ENCODE measurements at places on chromosomes 11 and 22.

- DNase-seq, result no peak
Observed at GRCh38 chr11:16784666-16785065, 46.2 kb downstream of the C11orf58 start.

DNA sequence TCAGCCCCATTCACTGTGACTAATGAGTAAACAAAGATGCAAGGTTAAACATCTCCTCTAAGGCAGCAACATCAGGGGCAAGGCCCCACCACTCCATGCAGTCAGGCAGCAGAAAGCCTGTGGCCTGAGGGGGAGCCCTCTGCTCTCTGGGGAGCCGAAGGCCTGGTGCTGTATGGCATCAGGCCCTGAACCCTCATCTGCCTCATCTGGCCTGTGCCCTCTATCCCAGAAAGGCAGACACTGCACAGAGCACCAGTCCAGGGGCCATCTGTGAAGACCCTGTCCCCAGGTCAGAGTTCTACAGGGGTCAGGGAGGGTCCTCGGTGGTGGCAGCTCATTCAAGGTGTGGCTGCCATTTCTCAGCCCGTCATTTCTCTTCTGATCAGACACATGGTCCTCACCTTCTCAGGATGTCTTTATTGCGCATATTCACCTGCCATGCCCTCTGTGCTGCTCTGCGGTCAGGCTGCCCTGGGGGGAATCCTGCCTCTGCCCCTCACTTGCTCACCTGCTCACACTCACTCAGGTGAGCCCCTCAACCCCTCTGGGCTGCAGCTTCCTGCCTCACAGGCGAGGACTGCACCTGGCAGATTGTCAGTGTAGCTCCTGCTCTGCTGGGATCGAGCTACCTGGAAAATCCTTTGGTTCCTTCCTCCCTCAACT, 103.1 kb upstream of the PITPNB start:
- no peak for DNase-seq

- no peak for DNase-seq
Observed at GRCh38 chr11:61106296-61106695, 4.0 kb downstream of the CD5 start.

GRCh38 chr22:32018056-32018455, 25.0 kb upstream of the SLC5A1 start:
- DNase-seq, result no peak

DNA sequence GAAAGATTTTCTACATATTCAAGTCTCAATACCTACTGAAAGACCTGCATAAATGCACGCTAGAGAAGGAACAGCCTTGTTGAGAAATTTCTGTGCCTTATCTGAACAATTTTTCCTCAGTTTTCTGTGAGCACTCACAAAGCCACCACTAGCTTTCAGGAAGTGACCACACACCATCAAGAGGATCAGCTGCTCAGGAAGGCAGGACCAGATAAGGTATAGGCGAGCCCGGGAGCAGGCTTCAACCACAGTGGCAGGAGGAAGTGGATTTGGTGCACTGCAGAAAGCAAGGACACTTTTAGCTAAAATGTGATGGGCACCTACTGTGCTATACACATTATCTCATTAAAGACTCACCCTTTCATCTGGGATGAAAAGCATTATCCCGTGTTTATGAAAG, 220.8 kb downstream of the RAB38 start:
- DNase-seq, result no peak

DNA sequence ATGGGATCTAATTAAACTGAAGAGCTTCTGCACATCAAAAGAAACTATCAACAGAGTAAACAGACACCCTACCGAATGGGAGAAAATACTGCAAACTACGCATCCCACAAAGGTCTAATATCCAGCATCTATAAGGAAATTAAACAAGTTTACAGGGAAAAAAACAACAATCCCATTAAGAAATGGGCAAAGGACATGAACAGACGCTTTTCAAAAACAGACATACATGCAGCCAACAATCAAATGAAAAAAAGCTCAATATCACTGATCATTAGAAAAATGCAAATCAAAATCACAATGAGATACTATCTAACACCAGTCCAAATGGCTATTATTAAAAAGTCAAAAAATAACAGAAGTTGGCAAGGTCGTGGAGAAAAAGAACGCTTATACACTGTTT, 117.5 kb downstream of the FCHSD2 start:
- no peak for DNase-seq

GRCh38 chr11:7353100-7353499, 101.4 kb downstream of the SYT9 start:
- DNase-seq, result no peak

GRCh38 chr22:33381531-33382406, 323.6 kb upstream of the SYN3 start:
- no peak for DNase-seq

- DNase-seq, result no peak
Observed at GRCh38 chr11:87908086-87908485, 267.2 kb downstream of the RAB38 start.

- DNase-seq, result no peak
Observed at GRCh38 chr11:67266449-67267187, at the start of gene GRK2. TSS of gene GRK2 (plus strand) at chr11:67266473. CDS start at chr11:67266700, 227 bp downstream.
